ENCODE measurements at places on chromosomes 6 and 20. TPM values are rescaled to one million over a fixed set of nuclear protein-coding genes. Genes with fewer than 3 reads are reported as not detected.

PRSS35 gene
- total RNA-seq: 2.5 TPM

EYS gene
- total RNA-seq: 1.9 TPM

GID8 gene
- 49.8 TPM for total RNA-seq

HTR1B gene
- 1.9 TPM for total RNA-seq

PCSK2 gene
- total RNA-seq: 40.7 TPM

ENPP5 gene
- total RNA-seq: 5.0 TPM

NHLRC1 gene
- total RNA-seq: 3.1 TPM

TBX18 gene
- 2.2 TPM for total RNA-seq

SPATA25 gene
- 4.4 TPM for total RNA-seq

UBE2V1 gene
- 95.5 TPM for total RNA-seq

RAD21L1 gene
- total RNA-seq: not detected

TRIM38 gene
- 0.31 TPM for total RNA-seq

COL21A1 gene
- 1.3 TPM for total RNA-seq

LAMP5 gene
- 4.1 TPM for total RNA-seq

DTNBP1 gene
- total RNA-seq: 7.8 TPM

ARFGEF2 gene
- 30.4 TPM for total RNA-seq

PRR18 gene
- total RNA-seq: not detected

HLA-E gene
- total RNA-seq: 22.2 TPM

RIMS1 gene
- 242 TPM for total RNA-seq

SYCP2L gene
- 11.9 TPM for total RNA-seq

SLC44A4 gene
- total RNA-seq: not detected

SIRT5 gene
- 24.4 TPM for total RNA-seq

OR2H2 gene
- total RNA-seq: not detected

RAMACL gene
- total RNA-seq: 11.9 TPM

TLDC2 gene
- total RNA-seq: not detected

PRND gene
- total RNA-seq: 1.9 TPM

PHACTR3 gene
- total RNA-seq: 64.8 TPM

NKX2-2 gene
- 0.31 TPM for total RNA-seq

FOXO3 gene
- 61.7 TPM for total RNA-seq

OR2H1 gene
- not detected for total RNA-seq

TOMM34 gene
- 6.6 TPM for total RNA-seq

TMC2 gene
- total RNA-seq: 7.5 TPM

CFAP206 gene
- total RNA-seq: 3.1 TPM

ZSWIM1 gene
- 7.8 TPM for total RNA-seq

RSPO3 gene
- total RNA-seq: 23.5 TPM

KIF25 gene
- not detected for total RNA-seq

ZNF311 gene
- 8.1 TPM for total RNA-seq

EGFL8 gene
- 5.9 TPM for total RNA-seq

BPIFB4 gene
- not detected for total RNA-seq

Data from parietal lobe (tissue), 2 donors.